ENCODE measurements at places on chromosomes 7 and 10. TPM values are rescaled to one million over a fixed set of nuclear protein-coding genes. Genes with fewer than 3 reads are reported as not detected.

Gene EPHA1
- total RNA-seq: 0.12 TPM

Gene AKR1C3
- not detected for total RNA-seq

Gene EGR2
- 6.6 TPM for total RNA-seq

Gene TNKS2
- 45.8 TPM for total RNA-seq

- no peak for DNase-seq
Observed at GRCh38 chr7:129828989-129829736, 123.6 kb downstream of the UBE2H start.

DNA sequence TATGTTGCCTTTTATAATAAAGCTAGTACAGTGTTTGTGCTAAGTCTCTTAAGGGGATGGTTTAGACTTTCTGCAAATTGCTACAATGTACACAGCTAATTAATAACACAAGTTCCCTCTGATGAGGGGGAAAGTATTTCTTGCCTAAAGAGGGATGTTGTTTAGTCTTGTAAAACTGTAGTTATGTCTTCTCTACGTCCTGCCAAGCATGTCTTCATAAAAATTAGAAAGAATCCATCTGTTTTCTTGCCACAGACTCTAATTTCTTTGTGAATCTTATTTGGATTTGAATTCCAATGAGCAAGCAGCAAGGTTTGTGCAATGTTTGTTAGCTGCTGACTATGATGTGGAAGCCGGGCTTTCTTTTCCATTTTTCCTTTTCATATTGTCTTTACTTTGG, 28.2 kb downstream of the ADARB2 start:
- DNase-seq: no peak

- DNase-seq: no peak
Observed at GRCh38 chr7:159148430-159149395, 4.0 kb upstream of the VIPR2 start.

DNA sequence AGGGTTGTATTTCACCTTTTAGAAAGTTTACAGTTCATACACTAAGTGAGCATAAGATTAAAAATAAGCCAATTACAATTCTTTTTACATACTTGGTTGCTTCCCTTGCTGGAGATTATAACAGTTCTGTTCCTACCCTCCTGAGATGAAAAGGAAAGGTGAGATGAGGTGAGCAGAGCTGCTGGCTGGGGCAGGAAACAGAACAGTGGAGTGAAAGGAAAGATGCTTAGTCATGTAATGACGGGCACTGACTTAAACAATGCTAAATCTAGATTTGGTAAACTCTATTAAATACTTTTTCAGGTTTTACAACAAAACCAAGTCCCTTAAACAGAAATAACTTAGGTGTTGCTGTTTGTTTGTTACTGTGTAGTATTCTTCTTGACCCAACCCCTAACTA, 19.9 kb upstream of the ZEB1 start:
- no peak for DNase-seq

DNA sequence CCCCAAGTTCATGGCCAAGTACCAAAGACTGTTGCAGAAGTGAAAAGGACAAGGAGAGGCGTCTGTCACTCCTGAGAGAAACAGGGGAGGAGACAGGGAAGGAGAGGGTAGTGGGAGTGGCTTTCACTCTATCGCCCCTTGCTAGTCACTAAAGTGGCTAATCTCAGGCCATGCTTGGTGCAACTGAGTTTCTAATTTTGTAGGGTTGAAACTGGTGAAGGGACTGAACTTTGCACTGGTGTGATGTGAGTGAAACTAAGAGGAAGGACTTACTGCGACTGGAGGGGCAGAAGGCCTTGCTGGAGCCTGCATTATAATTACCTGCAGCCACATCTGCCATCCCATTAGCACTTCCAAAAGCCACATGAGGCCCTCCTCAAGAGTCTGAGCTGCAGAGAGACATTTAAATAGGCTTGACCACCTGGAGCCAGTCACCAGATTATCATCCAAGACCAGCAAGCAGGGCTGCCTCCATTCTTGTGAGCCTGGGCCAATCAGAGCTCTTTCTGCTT, 107.2 kb upstream of the EEPD1 start:
- DNase-seq: no peak

DNA sequence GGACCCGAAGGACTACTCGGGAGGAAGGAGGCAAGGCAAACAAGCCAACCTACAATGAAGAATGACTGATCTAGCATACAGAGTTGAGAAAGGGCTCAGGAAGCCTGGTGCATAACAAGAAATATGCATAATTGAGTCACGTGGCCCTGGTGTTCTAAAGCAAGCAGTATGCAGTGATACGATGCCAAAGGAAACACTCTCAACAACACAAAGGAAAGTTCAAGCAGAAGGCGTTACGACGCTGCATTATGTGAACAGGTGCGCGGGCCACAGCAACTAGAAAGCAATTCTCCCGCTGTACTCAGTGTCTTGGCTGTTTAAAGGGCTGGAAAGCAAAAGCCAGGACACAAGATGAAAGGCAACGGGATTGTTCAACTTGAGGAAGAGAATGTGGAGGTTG, 100.8 kb downstream of the PRTFDC1 start:
- no peak for DNase-seq

- DNase-seq: no peak
Observed at GRCh38 chr7:37816922-37817590, 31.3 kb upstream of the NME8 start.

DNA sequence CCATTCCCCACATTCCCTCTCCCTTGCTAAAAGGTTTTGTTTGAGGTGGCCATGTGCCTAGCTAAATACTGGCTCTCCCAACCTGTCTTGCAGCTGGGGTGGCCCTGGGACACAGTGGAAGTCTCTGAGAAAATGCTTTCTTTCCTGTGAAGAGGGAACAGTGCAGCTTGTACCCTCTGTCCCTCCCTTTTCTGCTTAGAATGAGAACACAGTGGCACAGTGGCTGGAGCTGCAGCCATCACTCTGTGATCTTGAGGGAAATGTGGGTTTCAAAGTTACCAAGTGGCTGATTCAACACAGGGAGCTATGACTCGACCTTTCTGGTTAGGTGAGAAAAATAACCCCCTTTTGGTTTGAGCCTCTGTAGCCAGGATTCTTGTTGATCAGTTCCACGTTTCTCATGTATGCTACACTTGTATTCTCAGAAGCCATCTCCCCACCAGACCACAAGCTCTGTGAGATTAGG, 62.7 kb upstream of the CARD11 start:
- DNase-seq: no peak

DNA sequence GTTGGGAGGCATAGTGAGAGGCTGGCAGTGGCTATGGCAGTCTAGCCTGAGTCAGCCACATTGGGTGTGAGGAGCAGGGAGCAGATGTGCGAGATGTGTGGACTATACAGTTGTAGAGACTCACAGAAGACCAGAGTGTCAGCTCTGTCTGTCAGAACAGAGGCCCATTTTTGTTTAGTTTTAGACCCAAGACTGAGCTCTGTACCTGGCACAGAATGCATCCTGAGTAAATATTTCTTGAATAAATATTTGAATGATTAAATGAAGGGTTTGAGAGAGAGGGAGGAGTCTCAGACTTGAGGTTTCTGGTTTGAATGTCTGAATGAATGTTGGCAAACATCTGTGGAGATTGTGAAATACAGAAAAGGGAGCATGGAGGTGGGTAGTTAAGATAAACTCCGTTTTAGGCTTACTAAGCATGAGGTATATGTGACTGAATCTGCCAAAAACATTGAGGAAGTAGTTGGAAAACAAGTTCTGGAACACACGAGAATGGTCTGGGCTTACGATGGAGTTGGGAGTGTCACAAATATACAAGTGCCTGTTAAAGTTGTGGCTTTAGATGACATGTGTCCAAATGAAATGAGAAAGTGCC, 3.6 kb downstream of the SEC23IP start:
- DNase-seq: no peak

GRCh38 chr10:36170943-36171501, 528.9 kb upstream of the FZD8 start:
- no peak for DNase-seq

DNA sequence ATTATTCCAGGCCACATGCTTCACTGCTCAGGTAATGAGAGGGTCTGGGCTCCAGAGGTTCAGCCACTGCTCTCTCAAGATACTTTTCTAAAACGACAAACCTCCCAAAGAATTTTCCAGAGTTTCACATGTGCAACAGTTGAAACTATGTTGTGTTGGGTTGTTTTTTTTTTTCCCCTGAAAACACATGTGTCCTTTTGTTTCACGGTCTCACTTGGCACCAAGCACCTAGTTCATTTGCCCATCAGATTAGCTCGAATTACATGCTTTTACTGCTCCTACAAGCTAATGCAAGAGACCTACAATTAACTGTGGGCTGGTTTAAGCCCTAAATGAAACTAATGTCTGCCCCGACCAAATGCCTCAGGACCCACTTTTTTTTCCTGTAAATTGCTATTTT, 313.3 kb downstream of the FGFR2 start:
- no peak for DNase-seq

DNA sequence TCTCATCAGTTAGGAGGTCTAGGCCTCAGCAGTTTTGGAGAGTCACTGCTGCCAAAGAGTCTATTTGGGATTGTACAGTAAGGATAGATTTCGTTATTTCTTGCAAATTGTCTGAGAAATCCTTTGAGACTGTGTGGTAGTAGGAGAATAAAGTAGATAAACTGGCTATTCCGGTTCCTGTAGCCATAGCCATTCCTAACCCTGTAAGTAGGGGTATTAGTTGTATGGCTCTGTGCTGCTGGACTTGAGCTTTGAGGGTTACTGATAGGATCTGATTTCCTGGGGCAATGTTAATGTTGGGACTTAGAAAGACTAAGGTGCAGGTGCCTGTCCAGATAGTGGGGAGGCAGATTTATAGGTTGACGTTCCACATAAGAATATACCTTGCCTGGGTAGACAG, 36.1 kb upstream of the ZNF138 start:
- DNase-seq: no peak

DNA sequence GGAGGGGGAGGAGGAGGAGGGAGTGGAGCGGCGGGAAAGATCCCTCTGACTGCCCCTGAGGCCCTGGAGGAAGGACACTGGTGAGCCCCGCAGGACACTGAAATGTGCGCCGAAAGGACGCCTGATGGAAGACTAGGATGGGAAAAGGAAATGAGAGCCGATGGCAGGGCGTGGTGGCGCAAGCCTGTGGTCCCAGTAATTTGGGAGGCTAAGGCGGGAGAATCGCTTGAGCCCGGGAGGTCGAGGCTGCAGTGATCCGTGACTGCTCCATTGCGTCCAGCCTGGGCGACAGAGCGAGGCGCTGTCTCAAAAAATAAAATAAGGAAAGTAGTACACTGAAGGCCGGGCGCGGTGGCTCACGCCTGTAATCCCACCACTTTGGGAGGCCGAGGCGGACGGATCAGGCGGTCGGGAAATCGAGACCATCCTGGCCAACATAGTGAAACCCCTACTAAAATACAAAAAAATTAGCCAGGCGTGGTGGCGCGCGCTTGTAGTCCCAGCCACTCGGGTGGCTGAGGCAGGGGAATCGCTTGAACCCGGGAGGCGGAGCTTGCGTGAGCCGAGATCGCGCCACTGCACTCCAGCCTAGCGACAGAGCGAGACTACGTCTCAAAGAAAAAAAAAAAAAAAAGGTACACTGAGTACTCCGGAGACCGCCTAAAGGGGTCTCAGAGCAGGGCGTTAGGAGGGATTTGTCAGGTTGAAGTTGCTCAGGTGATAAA, 561 bp upstream of the HNRNPF start:
- peak; percentile 69 for DNase-seq

GRCh38 chr10:112039823-112040222, 143.7 kb downstream of the GPAM start:
- no peak for DNase-seq

DNA sequence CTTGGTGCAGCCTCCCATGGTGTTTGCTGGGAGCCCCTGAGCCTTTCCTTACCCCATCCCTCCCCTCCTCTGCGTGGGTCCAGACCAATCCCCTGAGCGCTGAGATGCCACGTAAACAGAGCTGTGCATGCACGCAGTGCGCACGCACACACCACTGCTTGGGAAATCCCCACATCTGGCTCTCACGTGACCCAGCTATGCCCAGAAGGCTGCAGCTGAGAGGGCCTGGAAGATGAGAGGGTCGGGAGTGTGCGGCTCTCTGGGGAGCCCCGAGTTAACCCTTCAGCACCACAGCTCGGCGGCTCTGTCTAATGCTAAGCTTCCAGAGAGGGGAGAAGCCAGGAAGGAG, 177.2 kb downstream of the SH3PXD2A start:
- peak; percentile 96 for DNase-seq

- no peak for DNase-seq
Observed at GRCh38 chr10:128137877-128138276, 11.7 kb upstream of the MKI67 start.

DNA sequence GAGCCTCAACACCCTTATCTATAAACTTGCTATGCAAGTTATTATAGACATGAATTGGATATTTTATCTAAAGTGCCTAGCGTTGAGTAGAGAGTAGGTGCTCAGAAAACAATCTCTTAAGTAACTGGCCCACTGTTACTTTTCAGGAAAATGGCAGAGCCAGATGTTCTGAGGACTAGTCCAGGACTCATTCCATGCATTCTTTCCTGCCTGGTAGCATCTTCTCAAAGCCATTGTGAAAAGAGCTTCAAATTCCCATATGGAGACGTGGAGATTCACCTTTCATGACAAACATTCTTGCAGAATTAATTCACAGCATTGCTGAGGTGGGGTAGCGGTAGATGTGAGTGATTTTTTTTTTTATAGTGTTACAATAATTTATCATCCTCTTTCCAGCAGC, 35.9 kb upstream of the ITPRID1 start:
- no peak for DNase-seq

DNA sequence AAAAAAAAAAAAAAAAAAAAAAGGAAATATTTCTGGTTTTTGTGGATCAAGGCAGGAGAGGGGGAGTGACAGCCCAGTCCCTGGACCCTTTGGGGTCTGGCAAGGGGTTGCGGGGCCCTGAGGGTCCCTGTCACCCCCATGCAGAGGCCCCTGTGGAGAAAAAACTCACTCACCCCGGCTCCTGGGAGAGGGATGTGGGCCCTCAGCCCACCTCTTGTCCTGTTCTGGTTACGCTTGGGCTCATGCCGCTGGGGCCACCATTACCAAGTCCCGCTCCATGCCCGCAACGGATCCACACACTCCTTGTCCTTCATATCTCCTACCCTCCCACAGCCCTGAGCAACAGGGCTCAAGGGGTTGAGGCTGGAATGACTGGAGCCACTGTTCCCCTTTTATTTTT, 1.0 kb upstream of the TMEM184A start:
- no peak for DNase-seq

GRCh38 chr7:44775383-44776107, 20.9 kb upstream of the PPIA start:
- DNase-seq: no peak

DNA sequence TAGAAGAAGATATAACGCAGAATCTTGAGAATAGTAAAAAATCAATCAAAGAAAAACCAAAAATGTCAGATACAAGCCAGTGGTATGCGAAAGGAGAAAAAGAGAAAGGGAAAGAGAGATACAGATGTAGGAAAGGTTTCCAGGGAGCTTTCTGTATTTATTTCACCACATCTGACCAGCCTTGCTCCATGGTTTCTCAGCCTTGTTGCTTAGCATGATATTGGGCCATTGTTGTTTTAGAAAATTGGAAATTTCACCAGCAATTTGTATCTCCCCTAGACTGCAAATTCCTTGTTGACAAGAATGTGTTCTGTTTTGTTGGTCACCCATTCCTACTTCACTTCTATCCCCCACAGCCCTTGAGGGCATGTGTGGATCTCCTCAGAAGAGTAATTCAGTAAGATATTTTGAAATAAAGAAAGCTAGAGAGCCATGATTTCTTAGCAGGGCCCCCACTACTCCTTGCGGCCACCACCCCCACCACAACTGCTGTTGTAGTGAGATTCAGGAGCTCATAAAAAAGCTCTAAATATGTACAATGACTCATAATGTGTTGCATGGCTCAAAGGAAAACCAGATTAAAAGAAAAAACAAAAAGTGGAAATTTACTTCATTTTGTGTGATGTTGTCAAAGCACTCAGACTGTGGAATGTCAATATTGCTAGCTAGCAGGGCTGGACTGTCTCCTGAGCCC, 138.7 kb downstream of the CHRM2 start:
- no peak for DNase-seq

Measured in B cell (primary cell).